Inflammatory macrophage treated with lipopolysaccharide for 1 hour (primary cell): ENCODE measurements at places on chromosomes 16 and 17.

DNA sequence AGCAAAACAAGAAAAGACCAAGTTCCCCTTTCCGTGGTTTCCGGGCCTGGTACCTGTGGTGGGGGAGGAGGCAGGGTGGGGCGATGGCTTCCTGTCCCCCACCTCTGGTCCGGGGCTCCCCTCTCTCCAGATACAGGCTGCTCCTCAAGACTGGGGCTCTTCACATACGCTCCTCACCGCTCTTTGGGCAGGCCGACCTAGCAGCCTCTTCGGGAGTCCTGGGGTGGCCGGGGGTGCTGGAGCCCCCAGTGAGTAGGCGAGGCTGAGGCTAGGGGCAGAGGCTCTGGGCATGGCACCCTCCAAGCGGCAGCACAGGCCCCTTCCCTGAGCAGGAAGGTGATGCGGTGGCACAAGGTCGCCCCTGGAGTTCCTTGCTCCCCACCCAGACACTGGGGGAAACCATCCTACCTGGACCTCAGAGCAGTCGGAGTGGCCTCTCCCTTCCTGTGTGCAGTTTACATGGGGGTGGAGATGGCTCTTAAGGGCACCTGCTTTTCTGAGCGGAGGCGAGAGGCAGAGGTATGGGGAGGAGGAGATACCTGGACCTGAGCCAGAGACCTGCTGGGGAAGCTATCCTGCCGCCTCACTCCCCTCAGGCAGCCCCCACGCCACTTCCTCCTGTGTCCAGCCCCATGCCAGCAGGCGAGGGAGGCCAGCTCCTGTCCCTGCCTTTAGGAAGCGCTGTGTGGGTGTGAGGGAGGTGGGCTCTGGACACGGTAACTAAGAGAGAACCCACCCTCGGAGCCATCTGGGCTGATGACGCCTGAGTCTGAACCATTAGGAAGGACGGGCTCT lies 891 bp downstream of the CORO1A start:
- no peak for DNase-seq

GRCh38 chr17:30229012-30229411 lies 6.5 kb downstream of the SLC6A4 start:
- DNase-seq = no peak

GRCh38 chr17:5422505-5422904 lies 2.5 kb downstream of the RPAIN start:
- DNase-seq = no peak

GRCh38 chr17:80679816-80680215 lies 135.2 kb downstream of the RPTOR start:
- DNase-seq = no peak

GRCh38 chr16:28187595-28188004 lies 24.2 kb downstream of the XPO6 start:
- DNase-seq = peak; percentile 84

DNA sequence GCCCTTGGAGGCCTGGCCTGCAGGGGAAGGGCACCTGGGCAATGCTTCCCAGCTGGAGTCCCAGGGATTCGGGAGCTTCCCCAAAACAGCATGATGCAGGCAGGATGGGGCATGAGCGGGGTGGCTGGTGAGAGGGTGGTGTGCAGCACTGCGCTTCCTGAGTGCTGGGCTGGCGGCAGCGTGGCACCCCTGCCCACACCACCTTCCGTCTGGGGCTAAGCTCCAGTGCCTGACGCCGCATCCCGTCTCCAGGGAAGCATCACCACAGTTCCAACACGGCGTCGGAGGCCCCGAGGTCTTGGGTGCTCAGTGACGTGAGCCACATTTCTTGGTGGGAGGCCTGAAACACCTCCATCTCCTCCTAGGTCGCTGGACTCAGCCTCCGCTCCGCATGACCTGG lies 13.8 kb upstream of the MTSS2 start:
- DNase-seq = no peak

DNA sequence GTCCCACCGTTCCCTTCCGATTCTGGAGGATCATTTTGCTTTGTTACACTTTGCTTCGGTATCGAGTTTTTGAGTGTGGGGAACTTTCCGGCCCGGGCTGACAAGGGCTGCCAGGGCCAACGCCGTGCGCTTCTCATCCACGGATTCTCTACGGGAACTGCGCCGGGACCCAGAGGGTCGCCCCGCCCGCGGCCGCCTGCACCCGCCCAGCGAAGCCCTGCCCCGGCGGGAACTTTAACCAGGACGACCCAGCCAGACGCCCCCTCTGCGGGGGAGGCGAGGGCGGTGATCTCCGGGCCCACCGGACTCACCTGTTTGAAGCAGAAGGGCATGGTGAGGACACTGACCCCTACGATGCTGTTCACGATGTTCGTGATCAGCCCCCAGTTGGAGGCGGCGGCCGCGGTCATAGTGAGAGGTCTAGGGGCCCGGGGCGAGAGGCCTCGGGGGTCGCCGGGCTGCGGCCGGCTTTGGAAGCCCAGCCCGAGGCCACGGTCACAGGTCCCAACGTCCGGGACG lies 536 bp downstream of the SLC38A10 start:
- DNase-seq = no peak
